Osteoblast (primary cell): ENCODE measurements at places on chromosomes 12 and 14. TPM values are rescaled to one million over a fixed set of nuclear protein-coding genes. Genes with fewer than 3 reads are reported as not detected.

Gene RND1
- 0.29 and 0.36 TPM in 2 replicates for total RNA-seq

Gene OTOGL
- 0.36 and 0.59 TPM in 2 replicates for total RNA-seq

Gene KCNA5
- total RNA-seq = not detected in 2 replicates

Gene MAP3K9
- total RNA-seq = under 0.01 TPM in 2 replicates

Gene A2M
- 2.2 and 2.9 TPM in 2 replicates for total RNA-seq

Gene FAM222A
- total RNA-seq = 0.29 and 0.36 TPM in 2 replicates

Gene ACACB
- 13.8 and 16.2 TPM in 2 replicates for total RNA-seq

Gene LMNTD1
- not detected in 2 replicates for total RNA-seq

Gene SMIM41
- under 0.01 TPM in 1 of 2 replicates, not detected in the other for total RNA-seq

Gene SIRT4
- total RNA-seq = 1.1 and 1.2 TPM in 2 replicates

- no peak for DNase-seq
These were observed 305.6 kb downstream of the RPAP3 start for GRCh38 chr12:47400266-47400665.

- no peak for DNase-seq
These were observed 188.7 kb downstream of the TTC8 start for GRCh38 chr14:89013098-89013504.

GRCh38 chr12:4273652-4274395 is at the start of gene CCND2:
TSS of gene CCND2 (plus strand) at chr12:4273762. CDS start at chr12:4274041, 279 bp downstream.
- peak; percentile 96 for DNase-seq

DNA sequence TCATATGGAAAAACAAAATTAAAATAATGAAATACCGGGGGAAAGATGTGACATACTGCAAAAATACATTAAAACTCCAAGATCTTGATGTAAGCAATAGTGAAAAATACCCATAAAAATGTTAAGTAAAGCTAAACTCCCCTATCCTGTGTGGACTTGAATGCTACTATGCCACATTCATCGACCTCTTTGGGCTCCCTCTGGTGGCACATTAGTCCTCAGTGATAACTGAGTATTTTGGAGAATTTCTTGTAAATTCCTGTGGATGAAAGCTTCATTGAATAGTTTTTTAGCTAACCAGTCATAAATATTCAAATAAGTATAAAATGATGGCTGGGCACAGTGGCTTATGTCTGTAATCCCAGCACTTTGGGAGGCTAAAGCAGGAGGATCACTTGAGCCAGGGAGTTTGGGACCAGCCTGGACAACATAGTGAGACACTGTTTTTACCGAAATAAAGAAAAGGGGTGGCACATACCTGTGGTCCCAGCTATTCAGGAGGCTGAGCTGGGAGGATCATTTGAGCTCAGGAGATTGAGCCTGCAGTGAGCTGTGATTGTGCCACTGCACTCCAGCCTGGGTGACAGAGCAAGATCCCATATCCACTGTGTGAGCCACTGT is 42.4 kb upstream of the SGPP1 start:
- peak; percentile 81 for DNase-seq

DNA sequence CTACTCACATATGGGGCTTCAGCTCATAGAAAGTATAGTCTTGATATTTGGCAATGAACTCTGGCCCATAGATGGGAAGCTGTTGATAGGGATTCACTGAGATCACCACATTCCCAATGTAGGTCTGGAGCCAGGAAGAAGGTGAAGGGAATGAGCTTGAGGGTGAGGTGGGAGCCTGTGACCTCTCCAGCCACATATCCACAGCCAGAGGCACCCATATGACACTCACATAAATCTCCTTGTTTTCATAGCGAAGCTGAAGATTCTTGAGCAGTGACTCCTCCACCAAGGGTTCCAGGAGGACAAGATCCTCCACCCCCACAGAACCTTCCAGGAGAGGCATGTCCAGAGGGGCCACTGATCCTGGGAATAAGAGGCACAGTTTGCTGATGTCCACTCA is 1.9 kb downstream of the MYO1A start:
- DNase-seq = no peak

DNA sequence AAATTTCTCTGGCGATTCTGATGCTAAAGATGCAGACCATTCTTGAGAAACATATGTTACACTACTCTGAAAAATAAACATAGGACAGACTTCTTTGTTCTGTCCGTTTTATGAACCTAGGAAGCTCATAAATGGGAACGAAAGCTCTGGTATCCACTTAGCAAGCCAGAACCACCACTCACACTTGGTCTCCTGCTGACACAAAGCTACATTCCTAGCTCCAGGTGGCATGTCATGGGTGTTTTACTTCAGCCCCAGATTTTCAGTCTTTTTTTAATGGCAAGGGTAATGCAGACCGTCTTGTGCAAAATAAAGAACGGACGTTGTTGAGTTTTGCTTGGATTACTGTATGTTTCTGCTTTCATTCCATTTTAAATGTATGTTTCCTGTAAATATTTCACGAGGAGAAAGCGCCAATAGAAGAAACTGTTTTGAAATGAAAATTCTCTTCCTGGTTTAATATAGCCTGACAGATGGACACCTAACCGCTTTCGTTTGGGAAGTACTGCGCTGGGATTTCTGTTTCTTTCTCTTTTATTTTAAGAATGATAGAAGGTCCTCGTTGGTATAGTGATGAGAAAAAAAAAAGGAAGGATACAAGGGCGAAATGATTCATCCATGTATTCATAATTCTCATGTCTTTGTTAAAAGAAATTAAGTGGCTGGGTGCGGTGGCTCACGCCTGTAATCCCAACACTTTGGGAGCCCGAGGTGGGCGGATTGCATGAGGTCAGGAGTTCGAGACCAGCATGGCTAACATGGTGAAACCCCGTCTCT is 871 bp upstream of the COQ5 start:
- no peak for DNase-seq

- DNase-seq = no peak
These were observed 226.5 kb upstream of the PELI2 start for GRCh38 chr14:55891692-55892091.

- no peak for DNase-seq
These were observed 50.9 kb downstream of the FBXO33 start for GRCh38 chr14:39381366-39381765.

- no peak for DNase-seq
These were observed 167.7 kb upstream of the AMIGO2 start for GRCh38 chr12:47247418-47247817.

DNA sequence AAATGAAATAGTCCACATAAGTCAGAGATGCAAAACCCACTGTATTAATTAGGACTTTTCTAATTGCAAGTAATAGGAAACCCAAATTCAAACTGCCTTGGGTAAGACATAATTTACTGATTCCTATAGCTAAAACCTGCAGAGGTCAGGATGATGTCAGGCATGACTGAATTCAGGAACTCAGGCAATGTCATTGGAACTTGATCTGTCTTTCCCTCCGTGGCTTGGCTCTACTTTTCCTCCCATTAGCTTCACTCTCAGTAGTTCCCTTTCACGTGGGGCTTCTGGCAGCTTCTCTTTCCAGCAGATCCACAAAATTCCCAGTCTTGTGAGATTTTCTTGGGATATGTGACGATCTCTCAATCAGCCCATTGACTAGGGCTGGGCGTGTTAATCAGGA is 2.4 kb upstream of the JDP2 start:
- DNase-seq = no peak

DNA sequence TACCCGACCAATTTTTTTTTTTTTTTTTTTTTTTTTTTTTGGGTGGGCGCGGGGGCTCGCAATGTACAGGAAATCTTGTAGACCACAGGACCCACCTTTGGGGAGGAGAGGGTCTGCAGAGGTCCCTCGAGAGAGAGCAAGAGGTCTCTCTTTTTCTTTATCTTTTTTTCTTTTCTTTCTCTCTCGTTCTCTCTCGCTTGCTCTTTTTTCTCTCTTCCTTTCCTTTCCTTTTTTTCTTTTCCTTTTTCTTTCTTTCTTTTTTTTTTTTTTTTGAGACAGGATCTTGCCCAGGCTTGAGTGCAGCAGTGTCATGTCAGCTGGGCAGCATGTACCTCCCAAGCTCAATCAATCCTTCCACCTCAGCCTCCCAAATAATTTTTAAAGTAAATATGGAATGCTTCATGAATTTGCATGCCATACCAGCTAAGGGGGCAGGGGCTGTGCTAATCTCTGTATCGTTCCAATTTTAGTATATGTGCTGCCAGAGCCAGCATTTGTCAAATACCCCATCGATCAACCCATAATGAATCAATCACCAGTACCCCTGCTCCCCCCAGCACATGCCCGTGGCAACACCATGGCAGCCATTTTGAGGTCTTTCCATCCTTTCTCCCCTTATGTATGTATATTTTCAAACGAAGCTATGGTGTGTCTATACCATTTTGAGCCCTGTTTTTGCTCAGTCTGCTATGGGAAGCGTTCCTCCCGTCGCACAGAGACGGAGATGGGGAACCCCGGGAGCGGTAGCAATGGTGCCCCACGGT is 9.3 kb downstream of the PAPLN start:
- peak; percentile 83 for DNase-seq

DNA sequence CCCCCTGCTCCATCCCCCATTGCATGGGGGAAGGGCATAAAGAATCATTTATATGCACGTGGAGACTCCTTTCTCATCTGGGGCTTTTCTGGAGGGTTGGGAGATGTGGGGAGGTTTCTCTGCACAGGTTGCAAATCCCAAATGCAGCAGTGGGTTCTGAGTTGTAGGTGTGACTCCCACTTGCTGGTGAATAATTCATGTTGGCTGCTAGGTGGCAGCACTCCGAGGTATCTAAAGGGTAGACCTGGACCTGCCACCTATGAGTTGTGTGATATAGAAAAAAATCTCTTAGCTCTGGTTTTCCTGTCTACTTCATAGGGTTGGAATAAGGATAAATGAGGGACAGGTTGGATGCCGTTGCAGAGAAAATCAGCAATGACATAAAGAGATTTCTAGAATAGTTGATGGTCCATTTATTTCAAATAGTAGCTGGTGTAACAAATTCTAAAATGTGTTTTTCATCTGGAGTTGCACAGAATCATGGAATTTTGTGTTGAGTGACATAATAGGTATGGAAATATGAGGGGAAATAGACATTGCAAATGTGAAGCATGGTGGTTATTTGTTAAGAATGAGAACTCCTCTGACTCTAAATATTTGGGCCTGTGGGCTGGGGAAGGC is 4.6 kb downstream of the MARCHF9 start:
- peak; percentile 82 for DNase-seq

GRCh38 chr14:70919774-70920173 is 12.5 kb downstream of the PCNX1 start:
- no peak for DNase-seq

- peak; percentile 57 for DNase-seq
These were observed 40.0 kb downstream of the ISCA2 start for GRCh38 chr14:74533576-74533975.

- DNase-seq = peak; percentile 95
These were observed 76.3 kb downstream of the CACNA1C start for GRCh38 chr12:2129076-2129475.

- peak; percentile 47 for DNase-seq
These were observed 108.7 kb downstream of the CALM1 start for GRCh38 chr14:90505531-90505930.

GRCh38 chr14:104293851-104294627 is 155.7 kb downstream of the KIF26A start:
- peak; percentile 83 for DNase-seq

DNA sequence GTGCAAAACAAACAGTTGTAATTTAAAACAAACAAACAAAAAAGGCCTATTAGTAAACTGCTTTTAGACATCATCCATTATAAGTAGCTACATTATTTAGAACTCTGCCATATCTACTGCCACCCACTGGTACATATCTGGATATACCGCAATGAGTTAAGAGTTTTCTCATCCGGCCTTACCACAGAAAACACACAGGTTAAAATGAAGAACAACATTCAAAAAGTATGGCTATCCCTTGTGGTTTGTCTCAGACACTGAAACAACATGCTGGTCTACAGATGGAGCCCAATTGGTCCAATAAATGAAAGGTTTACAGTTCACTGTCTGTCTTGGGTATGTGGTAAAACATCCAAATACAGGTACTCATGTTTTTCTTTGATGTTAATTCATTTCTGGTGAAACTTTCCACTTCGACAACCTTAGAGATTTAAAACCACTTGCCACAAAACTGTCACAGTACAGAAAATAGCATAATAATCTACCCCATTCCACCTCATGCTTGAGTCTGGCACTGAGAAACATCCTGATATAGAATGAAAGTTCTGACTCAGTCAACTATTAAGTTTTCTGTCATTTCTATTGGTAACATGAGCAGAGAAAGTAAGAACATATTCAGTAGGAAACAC is 354.3 kb downstream of the CEP128 start:
- no peak for DNase-seq
